AG04449 (cell line): ENCODE measurements at places on chromosomes 1 and 21.

DNA sequence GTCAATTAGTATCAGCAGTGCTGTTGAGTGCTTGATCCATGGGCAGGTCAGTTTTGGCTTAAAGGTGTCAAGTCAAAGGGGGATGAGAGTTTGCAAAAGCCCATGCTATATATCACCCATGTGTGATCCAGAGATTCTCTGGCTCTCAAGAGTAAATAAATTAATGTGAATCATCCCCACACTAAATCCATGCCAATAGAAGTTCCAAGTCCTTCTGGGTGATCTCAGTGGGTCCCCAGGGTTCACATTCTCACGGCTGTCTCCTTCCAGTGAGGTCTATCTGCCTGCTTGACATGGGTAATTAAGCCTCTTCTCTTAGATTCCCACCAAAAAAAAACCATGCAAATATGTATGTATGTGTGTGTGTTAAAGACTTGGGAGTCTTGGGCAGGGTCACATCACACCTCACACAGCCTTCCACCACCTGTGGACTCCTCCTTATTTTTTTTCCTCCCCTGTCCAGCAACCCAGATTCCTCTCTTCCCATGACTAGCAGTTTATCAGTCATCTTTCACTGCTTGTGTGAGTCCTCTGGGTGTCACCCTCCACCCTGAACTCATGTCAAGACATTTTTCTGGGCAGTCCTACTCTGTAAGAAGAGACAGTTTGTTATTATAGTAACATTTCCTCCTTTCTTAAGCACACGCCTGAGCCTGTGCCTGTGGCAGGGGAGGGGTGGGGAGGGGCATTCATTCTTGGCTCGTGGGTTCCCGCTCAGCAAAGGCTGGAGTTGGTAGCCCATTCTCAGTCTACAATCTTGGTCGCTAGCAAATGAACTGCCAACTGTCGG, 14.3 kb upstream of the S100A11 start:
- no peak for DNase-seq

DNA sequence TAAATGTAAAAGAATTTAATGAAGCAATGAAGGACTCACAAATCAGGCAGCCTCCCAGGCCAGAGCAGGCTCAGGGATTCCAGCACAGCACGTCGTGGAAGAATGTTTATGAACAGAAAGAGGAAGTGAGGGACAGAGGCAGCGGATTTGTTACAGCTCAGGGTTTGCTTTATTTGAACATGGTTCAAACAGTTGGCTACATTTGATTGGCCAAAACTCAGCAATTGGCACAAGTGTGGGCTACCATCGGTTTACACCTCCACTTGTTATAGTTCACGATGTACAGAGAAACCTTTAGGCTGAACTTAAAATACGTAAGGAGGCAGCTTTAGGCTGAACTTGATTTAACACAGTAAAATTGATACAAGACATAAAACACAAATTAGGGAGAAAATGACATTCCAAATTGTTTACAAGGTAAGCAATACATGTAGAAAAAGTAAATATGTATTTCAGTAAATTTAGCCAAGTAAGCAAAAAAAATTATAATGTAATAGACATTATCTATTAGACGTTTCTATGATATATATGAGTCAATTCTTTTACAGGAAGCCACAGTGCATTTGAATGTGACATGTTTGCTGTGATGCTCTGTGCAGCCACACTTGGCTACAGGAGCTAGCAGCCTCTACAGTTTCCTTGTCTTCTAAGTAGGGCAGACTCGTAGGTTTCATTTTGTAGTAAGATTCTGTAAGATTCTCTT, 126.5 kb downstream of the ADSS2 start:
- no peak for DNase-seq

GRCh38 chr1:47661040-47661439, 223.2 kb downstream of the FOXD2 start:
- no peak for DNase-seq

DNA sequence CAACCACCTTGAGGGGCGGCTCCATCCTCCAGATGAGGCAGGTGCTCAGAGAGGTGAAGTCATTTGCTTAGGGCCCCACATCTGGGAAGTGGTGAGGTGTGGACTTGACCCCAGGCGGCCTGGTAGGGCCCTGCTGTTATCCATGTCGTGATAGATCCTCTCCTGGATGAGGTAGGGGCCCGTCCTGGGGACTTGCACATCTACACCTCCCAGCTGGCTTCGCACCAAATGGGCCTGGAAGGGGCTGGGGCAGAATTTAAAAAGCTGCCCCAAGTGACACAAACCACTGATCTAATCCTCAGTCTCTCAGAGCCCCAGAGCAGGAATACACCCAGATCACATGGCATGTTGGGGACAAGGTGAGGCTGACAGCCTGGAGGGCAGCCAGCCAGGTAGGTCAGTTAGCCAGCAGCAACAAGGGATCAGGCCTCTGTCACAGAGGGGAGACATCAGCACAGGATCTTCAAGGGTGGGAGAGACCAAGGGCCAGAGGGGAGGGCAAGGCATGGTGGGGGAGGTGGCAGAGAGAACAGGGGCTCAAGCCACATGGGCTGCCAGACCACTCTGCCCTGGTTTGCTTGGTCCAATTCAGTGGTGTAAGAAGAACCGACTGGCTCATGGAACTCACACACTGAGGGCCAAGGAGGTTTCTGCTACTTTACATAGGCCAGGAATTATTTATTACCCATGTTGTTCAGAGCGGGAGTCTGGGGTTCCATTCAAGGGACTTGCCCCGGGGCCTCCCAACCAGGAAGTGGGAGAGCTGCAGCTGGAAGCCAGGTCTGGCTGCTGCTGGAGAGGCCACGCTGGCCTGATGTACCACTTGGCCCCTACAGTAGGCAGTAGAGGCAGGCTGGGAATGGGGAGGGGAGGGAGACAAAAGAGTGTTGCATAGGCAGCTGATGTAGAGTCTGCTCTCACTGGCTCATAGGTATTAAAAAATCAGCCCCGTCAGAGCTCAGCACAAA, 12.1 kb downstream of the LRP8 start:
- DNase-seq: no peak

GRCh38 chr1:150807249-150808023, 624 bp downstream of the CTSK start:
- DNase-seq: no peak

- no peak for DNase-seq
Observed at GRCh38 chr1:3727042-3727824, 25.0 kb upstream of the CCDC27 start.

GRCh38 chr1:31295874-31296485, 608 bp downstream of the SNRNP40 start:
- no peak for DNase-seq

- DNase-seq: no peak
Observed at GRCh38 chr1:218658269-218658668, 313.1 kb downstream of the TGFB2 start.

DNA sequence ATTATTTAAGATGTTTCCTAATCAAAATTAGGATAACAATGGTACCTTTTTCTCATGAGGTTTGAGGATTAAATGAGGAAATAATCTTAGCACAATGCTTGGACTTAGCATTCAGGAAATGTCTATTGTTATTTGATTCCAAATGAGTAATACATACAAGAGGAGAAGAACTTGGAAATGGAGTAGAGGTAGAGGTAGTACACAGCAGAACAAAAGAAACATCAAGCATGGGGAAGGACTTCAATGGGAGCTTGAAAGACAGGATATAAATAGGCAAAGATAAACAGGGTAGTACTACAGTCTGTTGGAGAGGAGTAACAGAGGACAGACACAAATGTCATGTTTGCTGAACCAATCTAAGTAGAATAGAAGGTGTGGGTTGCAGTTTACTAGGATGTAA, 59.5 kb upstream of the RGS2 start:
- DNase-seq: no peak

DNA sequence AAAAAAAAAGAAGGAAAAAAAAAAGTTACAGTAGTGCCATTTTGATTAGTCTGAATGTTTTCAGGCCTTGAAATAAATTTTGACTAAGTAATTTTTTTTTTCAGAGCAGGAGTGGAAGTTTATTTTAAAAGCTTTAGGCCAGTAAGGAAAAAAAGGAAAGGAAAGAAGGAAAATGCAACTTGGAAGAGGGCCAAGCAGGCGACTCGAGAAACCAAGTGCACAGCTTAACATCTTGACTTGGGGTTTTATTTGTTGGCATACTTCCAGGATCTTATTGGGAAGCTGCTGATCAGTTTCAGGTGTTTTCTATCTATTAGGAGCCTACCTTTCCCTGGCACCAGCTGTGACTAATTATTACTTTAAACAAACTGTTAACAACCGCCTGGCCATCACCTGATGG, 41.7 kb downstream of the ATF3 start:
- DNase-seq: no peak

DNA sequence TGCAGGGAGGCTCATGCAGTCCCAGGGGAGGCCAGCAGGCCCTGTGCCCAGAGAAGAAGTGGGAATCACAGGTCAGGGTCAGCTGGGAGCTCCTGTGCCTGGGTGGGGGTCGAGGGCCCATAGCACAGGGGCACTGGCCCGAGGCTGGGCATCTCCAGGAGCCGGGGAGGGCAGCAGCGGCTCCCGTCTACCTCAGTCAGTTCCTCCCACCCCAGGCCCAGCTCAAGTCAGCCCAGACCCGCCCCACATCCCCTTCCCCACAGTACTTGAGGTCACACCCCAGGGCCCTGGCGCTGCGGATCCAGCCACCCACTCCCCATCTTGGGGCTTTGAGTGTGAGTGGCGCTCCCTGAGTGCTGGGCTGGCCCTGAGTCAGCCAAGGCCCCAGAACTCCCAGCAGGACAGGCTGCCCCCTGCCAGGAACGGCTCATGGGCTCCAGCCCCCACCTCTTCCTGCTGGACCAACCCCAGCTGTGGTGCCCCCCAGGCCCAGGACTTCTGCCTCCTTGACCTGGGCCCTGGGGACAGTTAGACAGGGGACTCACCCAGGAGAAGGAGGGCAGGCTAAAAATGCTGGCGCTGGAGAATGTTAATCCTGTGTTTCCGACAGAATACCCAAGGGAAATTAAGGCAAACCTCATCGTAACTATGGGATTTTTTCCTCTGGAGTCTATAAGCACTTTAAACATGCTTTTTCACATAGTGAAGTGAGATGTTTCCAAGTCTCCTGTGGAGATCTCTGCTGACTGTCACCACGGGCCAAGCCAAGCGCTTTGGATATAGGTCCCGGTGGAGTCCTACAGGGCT, 68.8 kb upstream of the COL6A1 start:
- DNase-seq: no peak

GRCh38 chr1:200751717-200752116, 13.0 kb downstream of the CAMSAP2 start:
- no peak for DNase-seq

DNA sequence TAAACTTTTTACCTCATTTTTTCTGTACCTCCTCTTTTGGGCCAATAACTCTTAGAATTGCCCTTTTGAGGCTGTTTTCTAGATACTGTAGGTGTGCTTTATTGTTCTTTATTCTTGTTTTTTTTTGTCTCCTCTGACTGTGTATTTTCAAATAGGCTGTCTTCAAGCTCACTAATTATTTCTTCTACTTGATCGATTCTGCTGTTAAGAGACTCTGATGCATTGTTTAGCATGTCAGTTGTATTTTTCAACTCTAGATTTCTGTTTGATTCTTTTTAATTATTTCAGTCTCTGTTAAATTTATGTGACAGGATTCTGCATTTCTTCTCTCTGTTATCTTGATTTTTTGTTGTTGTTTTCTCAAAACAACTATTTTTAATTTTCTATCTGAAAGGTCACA, 130.3 kb downstream of the PHTF1 start:
- DNase-seq: no peak

GRCh38 chr1:15213341-15213821, 33.6 kb upstream of the FHAD1 start:
- no peak for DNase-seq

- DNase-seq: no peak
Observed at GRCh38 chr1:230167419-230167852, 100.4 kb downstream of the GALNT2 start.

DNA sequence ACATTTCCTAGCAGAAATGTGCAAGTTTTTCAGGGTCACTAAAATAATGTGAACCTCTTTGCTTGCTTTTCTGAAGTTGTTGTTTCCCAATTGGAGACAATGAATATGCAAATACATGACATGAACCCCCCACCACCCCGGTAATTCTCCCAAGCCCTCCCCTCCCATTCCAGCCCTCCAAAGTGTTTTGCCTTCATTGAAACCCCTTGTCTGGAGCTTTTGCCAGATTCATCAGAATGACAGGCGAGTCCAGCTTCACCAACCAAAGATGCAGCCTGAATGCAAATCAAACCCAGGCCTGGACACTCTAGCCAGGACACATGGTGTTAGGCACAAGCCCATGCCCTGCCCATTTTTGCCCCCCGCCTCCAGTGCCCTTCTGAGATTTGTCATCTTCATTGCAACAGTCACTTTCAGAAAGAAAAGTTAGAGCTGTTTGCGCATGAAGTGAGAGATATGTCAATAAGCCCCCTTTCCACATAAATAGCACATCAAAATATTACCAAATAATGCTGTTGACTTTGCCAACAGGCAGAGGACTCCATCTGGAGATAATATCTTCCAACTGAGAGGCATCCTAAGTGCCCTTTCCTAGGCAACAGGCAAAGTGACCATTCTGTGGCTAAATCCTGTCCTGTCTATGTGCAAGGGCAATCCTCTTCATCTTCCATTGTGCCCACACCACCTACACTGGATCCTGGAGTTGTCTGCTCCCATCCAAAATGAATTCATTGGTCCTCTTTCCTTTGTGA, 145.6 kb upstream of the NFIA start:
- DNase-seq: no peak

GRCh38 chr1:75208862-75209261, 74.7 kb downstream of the LHX8 start:
- DNase-seq: no peak

DNA sequence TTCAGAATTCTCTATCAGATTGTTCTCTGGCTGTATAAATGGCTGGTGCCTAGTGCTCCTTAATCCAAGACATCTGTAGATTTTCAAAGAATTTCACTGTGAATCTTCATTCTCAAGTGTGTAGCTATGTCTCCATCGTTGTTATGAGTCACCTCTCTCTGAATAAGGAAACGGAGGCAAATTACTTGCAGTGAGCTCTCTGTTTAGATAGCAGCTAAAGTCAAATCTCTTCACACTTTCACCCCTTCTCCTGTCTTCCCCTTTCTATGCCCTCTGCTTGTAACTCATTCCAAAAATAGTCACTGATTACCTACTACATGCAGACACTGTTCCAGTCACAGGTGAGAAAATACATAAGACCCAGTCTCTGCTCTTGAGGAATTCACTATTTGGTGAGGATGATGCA, 39.7 kb downstream of the CHML start:
- no peak for DNase-seq

- no peak for DNase-seq
Observed at GRCh38 chr21:37358397-37358796, 8.2 kb upstream of the DYRK1A start.

GRCh38 chr1:209845408-209845725, 17.6 kb downstream of the UTP25 start:
- DNase-seq: no peak
